ENCODE measurements at places on chromosomes 16 and 17.

- DNase-seq = no peak
Observed at GRCh38 chr17:36932383-36932693, 4.9 kb upstream of the LHX1 start.

DNA sequence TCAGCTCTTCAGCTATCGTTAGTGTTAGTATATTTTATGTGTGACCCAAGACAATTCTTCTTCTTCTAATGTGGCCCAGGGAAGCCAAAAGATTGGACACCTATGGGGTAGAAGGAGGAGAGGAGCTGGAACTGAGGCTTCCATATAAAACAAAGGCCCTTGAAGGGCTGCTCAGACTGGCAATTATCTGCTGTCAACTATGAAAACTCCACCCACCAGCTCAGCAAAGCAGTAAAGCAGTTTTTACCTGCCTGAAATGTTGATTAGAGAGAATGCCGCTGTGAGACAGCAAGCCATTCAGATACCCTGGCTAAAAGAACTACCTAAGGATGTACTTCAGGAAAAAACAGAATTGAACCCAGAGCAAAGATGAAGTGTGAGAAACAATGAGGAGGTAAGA is 45.9 kb upstream of the GNAO1 start:
- DNase-seq = no peak

DNA sequence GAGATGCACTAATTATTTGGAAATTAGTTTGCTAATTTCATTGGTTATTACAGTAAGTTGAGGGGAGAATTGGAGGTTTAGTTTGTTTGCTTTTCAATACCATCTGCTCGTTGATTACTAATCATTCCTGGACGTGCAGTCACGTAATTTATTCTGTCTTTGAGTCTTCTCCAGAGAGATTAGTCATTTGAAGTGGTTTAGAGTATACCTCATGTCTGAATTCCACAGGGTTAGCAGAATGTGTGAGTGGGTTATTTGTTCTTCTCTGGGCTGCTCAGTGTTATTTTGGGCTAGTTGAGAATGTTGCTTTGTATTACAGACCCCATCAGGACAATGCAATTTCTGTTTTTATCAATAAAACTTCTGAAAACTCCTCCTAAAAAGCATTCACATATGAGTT is 265.0 kb downstream of the RBFOX1 start:
- no peak for DNase-seq

GRCh38 chr16:66298571-66299120 is 67.8 kb upstream of the CDH5 start:
- DNase-seq = no peak

- DNase-seq = no peak
Observed at GRCh38 chr17:51853857-51854256, 304.7 kb downstream of the CA10 start.

GRCh38 chr17:17172990-17173389 is 33.1 kb downstream of the PLD6 start:
- DNase-seq = no peak

- DNase-seq = no peak
Observed at GRCh38 chr16:69424935-69425784, 741 bp downstream of the CYB5B start.

GRCh38 chr16:29316761-29317183 is 89.7 kb downstream of the NPIPB11 start:
- no peak for DNase-seq

DNA sequence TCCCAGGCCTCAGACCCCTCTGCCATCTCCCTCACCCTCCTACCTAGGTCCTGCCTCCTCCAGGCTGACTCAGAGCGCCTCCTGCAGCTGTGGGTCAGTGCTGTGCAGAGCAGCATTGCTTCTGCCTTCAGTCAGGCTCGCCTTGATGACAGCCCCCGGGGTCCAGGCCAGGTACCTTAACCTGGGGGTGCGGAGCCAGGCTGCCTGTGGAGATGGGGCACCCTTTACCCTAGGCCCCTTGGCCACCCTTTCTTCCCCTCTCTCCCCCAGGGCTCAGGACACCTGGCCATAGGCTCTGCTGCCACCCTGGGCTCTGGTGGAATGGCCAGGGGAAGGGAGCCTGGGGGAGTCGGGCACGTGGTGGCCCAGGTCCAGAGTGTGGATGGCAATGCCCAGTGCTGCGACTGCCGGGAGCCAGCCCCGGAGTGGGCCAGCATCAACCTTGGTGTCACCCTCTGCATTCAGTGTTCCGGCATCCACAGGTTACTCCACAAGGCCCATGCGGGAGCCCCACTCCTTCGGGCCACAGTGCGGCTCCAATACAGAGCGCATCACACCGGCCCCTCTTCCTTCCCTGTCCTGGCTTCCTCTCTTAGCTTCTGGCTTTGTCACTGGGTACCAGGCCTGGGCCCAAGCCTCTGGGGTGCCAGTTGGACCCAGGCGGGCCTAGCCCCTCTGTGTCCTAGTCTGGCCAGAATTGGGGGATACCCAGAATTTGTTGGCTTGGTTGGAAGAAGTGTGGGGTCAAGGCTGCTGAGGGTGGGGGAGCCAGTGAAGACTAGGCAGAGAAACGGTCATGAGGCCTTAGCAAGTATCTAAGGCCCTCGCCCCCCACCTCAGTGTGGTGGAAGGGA is 5.0 kb upstream of the KCTD11 start:
- DNase-seq = no peak

GRCh38 chr17:728911-729310 is 3.5 kb upstream of the TLCD3A start:
- DNase-seq = no peak

DNA sequence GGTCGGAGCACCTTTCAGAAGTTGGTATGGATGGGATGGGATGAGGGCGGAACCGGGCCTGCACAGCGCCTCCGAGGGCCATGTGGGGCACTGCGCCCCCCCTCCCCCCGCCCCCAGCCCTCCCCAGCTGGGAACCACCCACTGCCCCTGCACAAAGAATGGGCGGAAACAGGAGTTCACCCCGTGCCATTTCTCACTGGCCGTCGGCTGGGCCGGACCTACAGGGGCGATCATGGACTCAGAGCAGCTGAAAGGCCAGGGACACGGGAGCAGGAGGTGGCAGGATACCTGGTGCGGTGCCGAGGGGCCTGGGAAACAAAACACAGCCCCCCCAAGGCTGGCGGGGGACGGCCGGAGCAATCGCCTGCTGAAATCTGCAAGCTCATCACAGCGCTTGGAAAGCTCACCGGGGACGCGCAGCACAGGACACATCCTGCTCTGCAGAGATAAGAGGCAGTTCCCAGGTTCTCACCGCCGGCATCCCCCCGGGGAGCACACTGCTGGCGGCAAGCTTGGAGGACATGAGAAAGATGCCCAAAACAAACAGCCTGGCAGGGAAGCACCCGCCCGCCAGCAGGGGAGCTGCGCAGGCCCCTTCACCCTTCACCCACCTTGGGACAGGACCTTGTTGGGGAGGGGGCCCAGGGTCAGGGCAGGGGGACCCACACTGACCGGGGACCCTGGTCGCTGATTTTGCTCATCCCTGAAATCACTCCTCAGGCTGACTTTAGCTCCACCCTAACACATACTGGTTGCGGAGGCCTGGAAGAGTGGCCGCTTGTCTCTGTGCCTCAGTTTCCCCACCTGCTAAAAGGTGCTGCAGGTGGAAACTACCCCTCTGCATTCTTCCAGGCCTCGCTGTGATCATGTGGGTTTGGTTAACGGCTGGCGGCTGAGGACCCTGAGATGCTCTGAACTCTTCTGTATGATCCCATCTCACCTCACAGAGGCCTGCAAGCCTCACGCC is 263.9 kb downstream of the C16orf95 start:
- DNase-seq = no peak

Data from CD8-positive, alpha-beta memory T cell (primary cell).